Amygdala (tissue), 56 donors: ENCODE measurements at places on chromosomes 1 and 21.

- no peak for DNase-seq
These were observed 7.7 kb upstream of the CDC42 start for GRCh38 chr1:22044690-22045420.

- no peak for DNase-seq
These were observed 131.2 kb upstream of the UBE2U start for GRCh38 chr1:64072089-64072793.

DNA sequence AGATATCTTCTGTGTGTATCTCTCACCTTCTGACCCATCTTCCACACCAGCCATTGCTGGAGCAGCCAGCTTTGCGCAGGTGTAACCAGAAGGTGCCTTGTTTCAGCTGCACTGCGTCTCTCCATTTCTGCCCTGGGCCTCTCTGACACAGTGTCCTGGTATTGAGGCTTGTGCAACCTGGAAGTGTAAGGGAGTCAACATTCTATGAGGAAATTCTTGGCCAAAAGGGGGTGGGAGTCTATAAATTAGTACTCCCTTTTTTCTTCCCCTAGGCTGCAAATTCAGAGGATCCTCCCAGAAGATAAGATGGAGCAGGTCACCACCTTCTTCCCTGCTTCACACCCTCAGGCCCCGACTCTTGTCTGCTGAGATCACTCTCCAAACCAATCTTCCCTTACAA, 109.1 kb downstream of the MRPS6 start:
- no peak for DNase-seq

- DNase-seq = no peak
These were observed 109.6 kb downstream of the WDR3 start for GRCh38 chr1:118039170-118039569.

DNA sequence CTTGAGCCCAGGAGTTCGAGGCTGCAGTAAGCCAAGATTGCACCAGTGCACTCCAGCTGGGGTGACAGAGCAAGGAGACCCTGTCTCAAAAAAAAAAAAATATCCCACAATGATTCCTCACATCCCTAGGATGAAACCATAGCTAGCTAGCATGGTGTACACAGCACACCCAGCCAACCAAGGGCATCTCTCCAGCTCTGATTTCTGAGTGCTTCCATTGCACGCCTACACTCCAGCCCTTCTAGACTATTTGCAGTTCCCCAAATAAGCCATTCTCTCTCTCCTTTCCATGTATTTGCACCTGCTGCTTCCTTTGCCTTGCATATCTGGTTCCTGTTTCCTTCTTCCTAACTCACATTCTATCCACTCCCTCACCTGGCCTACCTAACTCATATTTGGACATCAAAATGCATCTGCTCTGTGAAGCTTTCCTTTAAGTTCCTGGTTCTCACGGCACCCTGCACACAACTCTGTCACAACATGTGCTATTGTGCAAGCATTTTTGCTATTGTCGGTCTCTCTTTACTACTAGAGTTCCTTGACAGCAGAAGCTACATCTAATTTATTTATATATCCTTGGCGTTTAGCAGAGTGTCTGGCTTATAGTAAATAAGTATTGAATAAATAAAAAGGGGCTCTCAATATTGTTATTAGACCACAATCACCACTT, 2.4 kb upstream of the ELAPOR1 start:
- DNase-seq = no peak

DNA sequence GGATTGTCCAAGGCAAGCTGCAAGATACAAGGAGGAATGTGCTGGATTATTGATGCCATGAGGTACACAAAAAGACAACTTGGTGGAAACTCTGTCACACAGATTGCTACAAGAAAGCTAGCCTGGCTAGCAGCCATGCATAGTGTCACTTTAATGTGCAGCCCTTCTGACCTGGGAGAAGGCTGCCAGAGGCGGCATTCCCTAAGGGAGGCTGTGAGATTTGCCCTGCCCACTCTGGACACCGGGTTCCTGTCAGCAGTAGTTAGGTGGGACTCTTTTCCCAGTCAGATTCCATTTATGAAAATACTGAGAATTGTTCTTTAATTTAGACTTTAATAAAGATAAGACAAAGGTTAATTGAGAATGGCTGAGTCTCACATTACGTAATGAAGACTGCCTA, 47.8 kb upstream of the SYT6 start:
- DNase-seq = no peak

GRCh38 chr1:89310976-89311375, 38.3 kb upstream of the GBP5 start:
- DNase-seq = no peak

DNA sequence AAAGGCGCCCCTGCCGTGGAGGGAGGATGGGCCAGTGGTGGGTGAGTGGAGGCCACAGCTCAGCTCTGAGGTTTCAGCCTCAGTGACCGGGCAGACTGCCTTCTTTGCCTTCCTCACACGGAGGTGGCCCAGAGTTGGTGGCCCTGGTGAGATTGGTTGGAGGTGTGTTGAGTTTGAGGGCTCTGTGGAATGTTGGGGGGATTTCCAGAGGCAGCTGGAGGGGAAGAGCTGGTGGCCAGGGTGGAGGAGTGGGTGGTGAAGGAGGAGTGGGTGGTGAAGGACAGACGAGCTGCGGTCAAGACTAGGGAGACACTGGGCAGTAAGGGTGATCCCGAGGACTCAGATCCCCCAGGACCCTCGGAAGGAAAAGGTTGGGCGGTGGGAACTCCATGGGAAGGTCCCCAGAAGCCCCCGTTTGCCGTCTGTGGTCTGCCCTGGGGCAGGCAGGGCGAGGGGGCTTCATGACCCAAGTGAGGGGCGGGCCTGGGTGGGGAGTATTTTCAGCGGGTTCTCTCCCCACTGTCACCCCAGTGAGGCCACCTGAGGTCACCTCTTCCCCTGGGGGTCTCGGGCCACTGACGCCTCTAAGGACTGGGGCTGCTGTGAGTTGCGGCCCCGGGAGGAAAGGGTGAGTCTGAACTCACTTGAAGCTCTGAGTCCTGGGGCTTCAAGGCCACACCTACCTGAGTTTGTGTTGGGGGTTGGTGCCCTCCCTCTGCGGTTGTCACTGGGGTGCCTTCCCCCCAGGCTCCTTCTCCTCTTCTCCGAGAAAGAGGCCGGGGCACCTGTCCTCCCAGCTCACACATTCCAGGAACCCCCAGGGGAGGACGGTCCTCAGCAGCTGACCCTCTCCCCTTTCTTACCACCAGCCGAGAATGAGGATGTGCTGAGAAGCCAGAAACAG, 22.7 kb upstream of the PIK3CD start:
- no peak for DNase-seq

DNA sequence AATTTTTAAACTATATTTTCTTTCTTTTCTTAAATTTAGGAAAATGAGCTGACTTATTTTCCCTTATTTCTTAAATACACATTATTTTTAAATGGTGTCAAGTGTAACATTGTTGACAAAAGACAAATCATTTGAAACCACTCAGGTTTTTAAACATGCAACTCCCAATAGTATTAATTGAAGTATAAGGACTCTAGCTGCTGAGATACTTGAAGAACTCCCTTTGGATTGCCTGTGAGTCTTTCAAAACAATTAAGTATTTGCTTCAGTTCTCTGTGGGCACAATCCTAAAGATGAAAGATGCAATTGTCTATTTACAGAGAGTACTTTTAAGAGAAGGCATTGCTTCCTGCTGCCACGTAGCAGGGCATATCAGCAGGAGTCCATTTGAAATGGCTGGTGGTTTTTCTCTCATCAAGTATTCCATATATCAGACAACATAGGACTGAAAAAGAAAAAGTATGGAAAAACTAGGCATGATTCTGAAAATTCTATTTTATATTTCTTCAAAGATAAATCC, 373.4 kb downstream of the NEGR1 start:
- DNase-seq = no peak

- no peak for DNase-seq
These were observed 6.6 kb upstream of the SLC35A3 start for GRCh38 chr1:99963041-99963795.

DNA sequence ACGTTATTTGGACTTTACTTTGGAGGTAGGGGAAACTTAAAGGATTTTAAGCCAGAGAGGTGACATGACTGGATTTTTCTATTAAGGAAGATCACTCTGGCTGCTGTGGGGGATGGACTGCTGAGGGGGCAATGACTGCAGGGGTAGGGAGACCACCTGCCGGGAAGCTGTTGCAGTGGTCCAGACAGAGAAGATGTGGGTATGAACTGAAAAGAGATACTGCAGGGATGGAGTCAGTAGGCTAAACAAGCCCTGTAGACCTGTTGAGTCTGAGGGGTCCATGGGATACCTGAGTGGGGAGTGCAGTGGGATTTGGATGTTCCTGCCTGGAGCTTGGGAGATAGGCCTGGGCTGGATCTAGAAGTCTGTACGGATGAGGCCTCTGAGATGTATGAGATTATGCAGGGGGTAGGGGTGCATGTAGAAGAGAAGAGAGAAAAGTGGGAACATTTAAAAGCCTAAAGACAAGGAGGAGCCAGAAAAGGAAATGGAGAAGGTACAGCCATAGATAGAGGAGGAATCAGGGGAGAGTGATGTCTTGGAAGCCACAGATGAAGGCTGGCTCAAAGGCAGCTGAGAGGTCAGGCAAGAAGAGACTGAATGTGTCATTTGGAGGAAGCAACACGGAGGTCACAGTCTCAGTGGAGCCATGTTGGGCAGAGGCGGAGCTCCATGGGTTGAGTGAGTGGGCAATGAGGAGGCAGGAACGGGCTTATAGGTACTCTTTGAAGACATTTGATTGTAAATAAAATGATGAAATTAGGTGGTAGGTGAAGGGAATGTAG, 25.9 kb upstream of the KCNA2 start:
- DNase-seq = no peak

GRCh38 chr21:20701235-20701634, 297.0 kb upstream of the NCAM2 start:
- DNase-seq = no peak

- DNase-seq = no peak
These were observed 7.3 kb upstream of the ADAM15 start for GRCh38 chr1:155043793-155044192.

DNA sequence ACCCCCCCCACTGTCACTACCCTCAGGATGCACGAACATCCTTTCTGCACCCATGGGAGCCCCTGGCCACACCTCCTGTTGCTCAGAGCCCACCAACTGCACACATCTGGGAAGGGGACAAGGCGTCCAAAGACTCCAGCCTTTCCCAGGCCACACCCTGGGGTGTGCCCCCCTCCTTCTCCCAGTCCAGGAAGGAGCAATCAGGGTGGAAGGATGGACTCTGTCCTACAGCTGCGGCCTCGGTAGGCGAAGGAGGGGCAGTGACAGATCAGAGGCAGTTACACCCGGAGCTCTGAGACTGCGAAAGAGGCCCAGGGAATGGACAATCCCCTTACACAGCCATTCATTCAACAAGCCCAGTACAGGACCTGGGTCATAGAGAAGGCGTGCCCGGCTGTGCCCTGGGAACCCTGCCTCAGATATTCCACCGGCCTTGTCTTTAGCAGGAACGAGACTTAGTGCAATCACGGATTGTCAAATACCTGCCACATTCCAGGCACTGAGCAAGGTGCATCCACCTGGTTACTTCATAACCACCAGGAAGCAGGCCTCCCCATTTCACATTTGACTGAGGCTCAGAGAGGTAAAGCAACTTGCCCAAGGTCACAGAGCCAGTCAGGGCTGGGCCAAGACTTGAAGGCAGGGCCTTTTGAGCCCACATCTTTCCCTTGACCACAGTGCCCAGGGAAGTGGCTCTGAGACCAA, 9.4 kb downstream of the HSPG2 start:
- DNase-seq = no peak

- DNase-seq = no peak
These were observed 31.8 kb upstream of the ADAMTS1 start for GRCh38 chr21:26877018-26877417.

- DNase-seq = no peak
These were observed 10.0 kb downstream of the WNT3A start for GRCh38 chr1:228016653-228017355.

GRCh38 chr1:109942434-109942833, 31.8 kb downstream of the CSF1 start:
- no peak for DNase-seq

GRCh38 chr1:160189649-160190625, at the start of gene CASQ1:
CASQ1 (plus strand) TSS chr1:160190575; CDS start chr1:160190752, 177 bp downstream.
- DNase-seq = peak; percentile 32

- DNase-seq = no peak
These were observed 43.0 kb downstream of the UBE2U start for GRCh38 chr1:64246294-64246917.

- DNase-seq = no peak
These were observed 43.2 kb upstream of the ZNF281 start for GRCh38 chr1:200452850-200453552.

DNA sequence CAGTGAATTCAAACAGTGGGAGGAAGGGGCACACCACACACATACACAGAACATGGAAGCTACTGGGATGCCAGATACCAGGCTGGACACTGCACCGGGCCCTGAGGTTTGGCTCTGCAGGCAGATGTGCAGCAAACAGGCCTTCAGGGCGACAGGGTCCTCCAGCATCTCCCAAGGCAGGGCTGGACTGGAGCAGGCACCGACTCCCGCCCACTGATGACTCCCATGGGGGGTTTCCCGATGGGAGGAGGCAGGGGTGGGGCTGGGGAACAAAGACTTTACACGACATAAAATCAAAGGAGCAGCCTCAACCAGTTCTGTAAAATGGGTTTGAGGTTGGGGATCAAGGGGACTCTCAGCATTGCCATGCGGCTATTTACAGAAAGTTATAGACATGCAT, 118.1 kb downstream of the SYT2 start:
- DNase-seq = no peak

DNA sequence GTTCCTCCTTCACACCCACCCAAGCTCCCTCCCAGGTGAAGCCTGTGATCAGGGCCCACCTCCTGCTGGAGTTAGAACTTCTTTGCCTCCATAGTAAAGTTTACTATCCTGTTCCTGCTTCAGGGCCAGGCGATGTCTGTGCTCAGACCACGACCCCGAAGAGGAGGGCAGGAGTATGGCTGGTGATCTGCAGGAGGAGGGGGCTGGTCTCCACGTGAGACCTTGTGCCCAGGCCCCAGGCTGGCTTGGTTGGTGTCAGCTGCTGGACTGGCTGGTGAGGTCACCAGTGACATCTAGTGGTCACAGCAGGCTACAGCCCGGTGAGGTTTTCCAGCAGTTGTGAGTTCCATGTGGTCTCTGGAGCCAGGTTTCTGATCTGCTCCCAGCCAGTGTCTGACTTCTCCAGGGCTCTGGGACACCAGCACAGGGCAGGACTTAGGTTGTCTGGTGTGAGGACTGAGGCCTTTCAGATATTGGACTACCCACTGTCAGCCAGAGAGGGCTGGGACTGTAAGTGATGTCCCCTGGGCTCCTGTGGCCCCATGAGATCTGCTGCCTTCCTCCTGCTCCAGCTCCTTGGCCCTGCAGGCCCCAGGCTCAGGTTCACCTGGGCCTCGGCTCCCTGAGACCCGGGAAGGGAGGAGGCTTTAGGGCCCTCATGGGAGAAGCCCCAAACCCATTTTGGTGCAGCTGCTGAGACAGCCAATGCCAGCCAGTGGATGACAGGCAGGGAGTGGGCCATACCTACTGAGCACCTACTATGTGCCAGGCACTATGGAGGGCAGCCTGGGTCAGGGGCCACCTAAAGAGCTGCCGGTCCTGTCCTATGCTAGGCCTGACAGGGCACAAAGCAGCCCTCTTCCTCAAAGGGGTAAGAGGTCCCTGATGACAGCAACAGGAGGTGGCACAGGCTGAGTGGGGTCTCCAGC, 6.0 kb upstream of the UBL4B start:
- no peak for DNase-seq
